ENCODE measurements at places on chromosomes 11 and 22.

GRCh38 chr22:32327066-32327465, 30.6 kb upstream of the RFPL3 start:
- no peak for DNase-seq

- DNase-seq, result no peak
These were observed 218.6 kb downstream of the ARHGAP42 start for GRCh38 chr11:100905684-100906083.

- DNase-seq, result no peak
These were observed 36.1 kb downstream of the ME3 start for GRCh38 chr11:86636275-86636674.

DNA sequence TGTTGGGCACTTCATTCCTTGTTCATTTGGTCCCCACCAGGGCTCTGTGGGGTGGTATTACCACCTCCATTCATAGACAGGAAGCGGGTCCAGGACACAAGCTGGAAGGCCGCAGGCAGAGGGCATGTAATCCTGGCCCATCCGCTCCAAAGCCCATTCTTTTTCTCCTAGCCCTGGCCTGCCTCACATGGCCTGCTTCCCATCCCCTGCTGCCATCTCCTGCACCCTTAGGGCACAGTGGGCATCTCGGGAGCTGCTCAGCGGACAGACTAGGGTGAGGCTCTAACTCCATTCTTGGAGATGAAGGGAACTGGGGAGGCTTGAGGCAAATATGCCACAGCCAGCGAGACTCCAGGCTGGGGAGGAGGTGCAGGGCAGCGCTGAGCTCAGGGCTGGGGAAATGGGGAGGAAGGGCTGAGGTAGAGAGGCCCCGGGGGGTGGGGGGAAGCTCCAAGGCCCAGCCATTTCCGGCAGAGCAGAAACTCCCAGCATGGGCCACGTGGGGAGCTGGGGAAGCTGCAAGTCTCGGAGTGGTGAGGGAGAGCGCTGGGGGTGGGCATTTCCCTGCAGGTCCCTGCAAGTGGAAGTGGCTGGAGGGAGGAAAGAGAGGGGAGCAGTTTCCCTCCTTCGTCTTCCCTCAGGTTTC, 14.3 kb upstream of the BCL9L start:
- no peak for DNase-seq

DNA sequence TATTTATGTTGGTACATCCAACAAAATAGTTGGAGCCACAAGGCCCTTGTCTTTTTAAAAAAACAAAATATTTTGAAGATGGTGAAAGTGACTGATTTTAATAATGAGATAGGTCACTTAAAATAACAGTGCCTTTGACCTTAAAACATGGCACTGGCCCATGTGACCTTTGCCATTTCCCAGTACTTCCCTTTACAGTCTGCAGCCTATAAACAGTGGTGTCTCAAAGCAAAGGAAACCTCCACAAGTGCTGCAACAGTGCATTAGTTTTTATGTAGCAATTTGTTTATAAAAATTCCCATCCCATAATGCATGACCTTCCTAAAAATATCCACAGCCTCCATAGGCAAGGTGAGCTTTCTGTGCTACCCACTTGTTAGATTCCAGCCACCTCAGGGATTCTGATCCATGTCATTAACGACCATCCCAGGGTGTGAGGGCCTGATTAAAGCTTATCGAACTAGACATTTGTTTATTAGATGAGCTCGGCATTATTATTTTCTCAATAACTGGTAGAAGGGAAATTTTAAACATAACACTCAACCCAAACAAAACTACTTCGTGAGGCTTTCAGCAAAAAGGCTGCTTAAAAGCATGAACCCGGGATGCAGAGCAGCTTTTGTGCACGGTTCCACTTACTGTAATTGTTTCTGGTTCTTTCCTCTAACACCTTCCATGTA, 28.0 kb upstream of the CRKL start:
- DNase-seq, result no peak

GRCh38 chr11:59186130-59186594, 14.2 kb downstream of the DTX4 start:
- no peak for DNase-seq

GRCh38 chr22:42077486-42078125, 1.9 kb upstream of the SMDT1 start:
- no peak for DNase-seq

- DNase-seq, result no peak
These were observed 1.4 kb downstream of the TSGA10IP start for GRCh38 chr11:65946655-65947054.

DNA sequence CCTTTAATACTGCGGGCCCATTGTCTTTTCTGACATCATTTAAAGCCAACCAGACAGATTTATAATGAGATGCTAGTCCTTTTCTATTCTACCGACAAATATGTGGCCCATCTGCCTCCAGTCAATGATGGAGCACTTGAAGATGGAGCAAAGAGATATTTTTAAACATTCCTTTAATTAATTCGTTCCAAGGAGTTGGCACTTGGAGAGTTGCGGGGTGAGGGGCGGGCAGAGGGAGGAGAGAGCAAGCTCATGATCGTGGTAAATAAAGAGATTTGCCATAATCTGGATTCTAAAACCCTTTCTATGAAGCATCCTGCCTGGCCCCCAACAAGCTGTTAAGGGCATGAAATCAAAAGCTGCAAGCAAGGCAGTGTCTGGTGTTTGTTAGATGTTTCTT, 5.0 kb downstream of the SLC1A2 start:
- DNase-seq, result no peak

DNA sequence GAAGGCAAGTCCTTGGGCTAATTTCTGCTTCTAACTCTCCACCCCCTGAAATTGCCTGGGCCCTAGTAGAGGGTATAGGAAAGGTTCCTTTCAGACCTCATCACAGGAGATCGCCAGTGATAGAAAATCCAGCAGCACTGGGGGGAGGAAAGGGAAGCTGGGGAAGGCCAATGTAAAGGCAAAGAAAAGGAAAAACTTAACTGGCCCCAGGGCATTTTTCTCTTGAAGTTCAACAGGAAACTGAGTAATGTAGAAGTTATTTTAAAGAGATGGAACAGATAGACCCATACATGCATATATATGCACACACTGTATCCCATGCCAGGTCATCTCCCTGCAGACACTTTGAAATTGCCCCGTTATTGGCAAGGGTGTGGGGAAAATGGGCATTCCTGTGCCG, 134.0 kb downstream of the TRIM44 start:
- DNase-seq, result peak; percentile 34

DNA sequence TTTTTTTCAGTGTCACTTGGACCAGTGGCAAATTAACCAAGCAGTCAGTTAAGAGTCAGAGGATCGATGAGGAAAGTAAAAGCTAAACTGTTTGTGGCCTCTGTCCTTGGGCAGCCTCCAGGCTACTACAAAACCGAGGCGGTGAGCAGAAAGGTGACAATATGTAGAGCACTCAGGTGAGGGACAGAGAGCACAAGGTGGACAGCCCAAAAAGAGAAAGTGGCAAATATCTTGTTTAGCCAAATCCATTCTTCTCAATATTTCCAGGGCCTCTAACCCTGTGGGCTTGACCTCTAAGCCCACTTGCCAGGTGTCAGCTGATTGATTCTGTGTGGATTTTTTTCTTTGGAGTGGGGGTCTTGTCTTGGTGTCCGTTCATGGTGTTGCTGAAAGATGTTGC, 4202.2 kb upstream of the OR11H1 start:
- no peak for DNase-seq

- DNase-seq, result no peak
These were observed 38.1 kb upstream of the WT1 start for GRCh38 chr11:32473282-32473909.

DNA sequence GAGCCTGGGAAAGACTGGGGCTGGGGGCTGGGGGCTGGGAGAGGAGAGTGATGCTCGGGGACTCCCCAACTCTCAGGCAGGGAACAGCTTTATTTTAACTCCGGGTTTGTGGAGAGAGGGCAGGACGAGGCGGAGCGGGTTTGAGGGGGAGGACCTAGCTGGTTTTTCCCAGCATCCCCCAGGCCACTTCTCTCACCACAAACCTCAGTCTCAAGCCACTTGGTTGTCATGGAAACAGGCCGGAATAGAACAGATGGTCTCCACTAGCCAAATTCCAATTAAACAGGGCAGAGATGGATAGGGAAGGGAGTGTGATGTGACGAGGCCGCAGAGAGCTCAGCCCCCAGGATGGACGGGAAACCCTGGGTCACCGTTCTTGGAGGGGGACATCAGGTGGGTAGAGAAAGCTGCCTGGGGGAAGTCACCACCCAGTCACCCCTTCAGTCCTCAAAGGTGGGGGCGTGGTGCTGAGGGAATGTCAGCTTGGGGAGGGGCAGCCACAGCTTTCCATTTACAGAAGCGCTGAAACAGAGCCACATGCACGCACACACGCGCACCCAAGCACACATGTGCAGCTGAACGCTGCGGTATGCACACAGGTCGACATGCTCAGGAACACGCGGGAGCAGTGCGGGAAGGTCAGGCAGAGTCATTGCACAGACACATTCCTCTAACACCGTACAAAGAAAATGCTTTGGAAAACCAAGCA, 19.2 kb downstream of the NECTIN1 start:
- no peak for DNase-seq

DNA sequence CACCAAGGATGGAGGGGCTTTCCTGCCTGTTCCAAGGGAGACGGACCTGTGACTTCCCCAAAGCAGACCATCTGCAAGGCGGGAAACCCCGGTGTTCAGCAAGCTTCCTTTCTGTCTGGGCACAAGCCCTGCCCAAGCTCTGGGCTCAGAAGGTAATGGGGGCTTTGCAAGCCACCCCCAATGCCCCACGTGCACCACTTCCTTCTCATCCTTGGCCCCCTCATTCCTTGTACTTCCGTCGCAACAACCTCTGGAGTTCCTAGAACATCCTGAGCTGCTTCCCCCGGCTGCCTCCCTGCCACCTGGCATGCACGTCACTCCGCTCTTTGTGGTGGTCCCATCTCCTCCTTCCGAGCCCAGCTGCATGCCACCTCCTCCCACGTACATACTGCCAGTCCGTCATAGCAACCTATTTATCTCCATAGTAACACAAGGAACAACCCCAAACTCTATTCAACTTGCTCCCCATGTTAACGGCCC, 3.9 kb downstream of the MYEOV start:
- DNase-seq, result no peak

DNA sequence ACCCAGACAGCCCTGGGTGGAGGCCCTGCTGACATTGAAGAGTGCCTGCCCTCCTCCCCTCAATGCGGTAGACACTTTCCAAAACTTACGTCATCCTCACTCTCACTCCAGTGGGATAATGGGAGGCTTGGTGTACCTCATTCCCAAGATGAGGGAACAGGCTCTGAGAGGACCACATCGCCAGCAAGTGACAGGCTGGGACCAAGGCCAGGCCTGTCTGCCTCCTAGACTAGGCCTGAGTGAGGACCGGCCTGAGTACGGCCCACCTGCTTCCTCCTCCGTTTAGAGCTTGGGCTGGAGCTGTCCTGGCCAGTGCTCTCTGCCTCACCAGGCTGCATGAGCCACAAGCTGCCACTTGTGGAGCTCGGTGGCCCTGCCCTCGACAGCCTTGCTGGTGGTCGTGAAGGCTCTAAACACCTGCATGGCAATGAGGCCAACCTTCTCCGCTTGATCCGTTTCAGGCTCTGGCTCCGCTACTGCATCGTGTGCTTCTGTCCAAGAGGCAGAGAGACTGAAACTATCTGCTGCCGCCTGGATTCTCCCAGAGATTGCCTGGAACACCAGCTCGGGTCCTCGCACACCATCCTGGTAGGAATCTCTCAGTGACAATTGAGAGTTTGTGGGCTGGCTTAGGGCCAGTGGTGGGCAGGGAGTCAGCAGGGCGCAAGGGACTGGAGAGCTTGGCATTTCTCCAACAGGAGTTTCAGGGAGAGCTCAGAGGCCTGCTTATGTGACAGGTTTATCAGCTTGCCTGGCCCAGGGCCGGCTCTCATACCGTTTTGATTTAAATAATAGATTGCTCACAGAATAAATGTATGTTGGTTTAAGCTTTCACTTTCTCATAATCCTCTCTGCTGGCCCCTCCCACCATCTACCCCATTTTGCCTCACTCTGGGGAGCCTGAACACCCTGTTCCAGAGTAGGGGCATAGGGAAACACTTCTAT, 9.4 kb downstream of the LRRC75B start:
- no peak for DNase-seq

DNA sequence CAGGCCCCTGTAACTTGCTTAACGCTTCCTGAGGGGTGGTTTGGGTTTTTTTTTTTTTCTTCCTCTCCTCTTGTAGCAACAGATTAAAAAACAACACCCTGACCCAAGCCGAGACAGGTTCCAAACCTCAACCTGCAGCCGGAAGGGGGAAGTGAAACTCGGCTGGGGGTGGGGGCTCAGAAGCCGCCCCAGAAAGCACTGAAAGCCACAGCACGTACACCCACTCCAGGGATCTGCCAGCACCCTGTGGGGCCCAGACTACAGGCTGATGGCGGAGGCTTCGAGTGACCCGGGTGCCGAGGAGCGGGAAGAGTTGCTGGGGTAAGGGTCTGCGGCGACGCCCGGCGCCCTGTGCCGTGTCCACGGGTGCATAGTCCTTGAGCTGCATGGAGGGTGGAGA, at the start of gene LSP1:
Gene LSP1, plus strand, starts transcription at position 208 of the 400 bp plus-strand sequence. Its CDS starts 61 bp downstream, at position 269.
- DNase-seq, result no peak

- DNase-seq, result no peak
These were observed 113.0 kb upstream of the SYT13 start for GRCh38 chr11:45399166-45399565.

GRCh38 chr11:122791836-122792235, 46.5 kb upstream of the CRTAM start:
- no peak for DNase-seq

GRCh38 chr11:105132716-105133511, 6.7 kb downstream of the CARD18 start:
- DNase-seq, result no peak

GRCh38 chr11:44351898-44352498, 42.1 kb upstream of the ALX4 start:
- DNase-seq, result no peak

- DNase-seq, result no peak
These were observed 4.0 kb upstream of the TRIM29 start for GRCh38 chr11:120141768-120142423.

DNA sequence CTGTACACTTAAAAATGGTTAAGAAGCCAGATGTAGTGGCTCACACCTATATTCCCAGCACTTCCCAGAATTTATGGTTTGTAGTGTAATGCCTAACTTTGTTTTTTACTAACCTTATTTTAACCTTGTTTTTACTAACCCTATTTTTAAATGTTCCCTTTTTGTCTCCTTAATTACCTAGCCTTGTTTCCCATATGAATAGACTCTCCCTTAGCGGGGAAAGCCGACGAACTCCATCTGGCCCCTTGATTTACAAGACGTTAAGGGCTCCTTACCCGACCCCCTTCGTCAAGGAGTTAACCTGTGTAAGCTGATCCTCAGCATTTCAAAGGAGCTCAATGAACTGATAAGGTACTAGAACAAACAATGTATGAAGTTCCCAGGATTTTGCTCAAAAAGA, 17.1 kb downstream of the APOBEC3H start:
- DNase-seq, result no peak

GRCh38 chr11:132373405-132374143, 1003.2 kb downstream of the NTM start:
- no peak for DNase-seq

Measured in AG04449 (cell line).